ENCODE measurements at places on chromosomes 4 and X.
A peak's percentile ranks its signal among the peaks of the same experiment; 100 is the strongest.

GRCh38 chr4:5791654-5792053 lies 80.7 kb downstream of the EVC start:
- no peak for DNase-seq

DNA sequence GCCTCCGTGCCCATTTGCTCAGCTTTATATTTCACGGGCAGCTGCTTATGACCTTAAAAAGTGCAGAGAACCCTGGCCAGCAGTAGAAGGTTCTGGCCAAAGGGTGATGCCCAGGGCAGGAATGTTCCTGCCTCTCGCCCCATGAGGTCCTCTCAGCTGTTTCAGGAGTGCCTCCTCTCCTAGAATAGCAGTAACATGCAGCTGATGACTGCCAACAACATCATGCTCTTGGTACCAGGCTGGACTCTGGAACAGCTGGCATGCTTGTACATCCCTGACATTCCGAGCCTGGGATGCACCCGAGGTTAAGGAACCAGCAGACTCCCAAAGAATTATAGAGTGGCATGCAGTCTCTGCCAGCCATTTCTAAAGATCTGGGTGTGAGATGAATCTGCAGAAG lies 11.7 kb upstream of the TENM3 start:
- DNase-seq, result no peak

DNA sequence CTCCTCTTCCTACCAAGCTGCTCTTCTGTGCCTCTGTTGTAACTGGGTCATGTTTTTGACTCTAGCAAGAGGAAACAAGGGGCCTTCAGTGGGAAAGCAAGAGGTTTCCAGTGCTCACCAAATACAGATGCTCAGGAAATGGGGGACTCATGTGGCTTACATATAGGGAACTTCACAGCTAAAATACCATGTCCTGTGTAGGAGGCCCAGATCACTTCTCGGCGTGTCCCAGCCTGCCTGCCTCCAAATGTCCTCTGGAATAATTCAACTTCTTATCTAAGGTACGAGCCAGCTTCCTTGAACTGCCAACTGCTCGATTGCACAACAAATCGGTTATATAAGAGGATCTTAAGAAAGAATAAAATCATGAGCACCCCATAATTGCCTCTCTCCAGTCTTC lies 161.3 kb downstream of the KIT start:
- no peak for DNase-seq

- no peak for DNase-seq
Observed at GRCh38 chr4:118987959-118988634, 99.4 kb downstream of the SYNPO2 start.

GRCh38 chr4:78332976-78333375 lies 218.6 kb upstream of the ANXA3 start:
- DNase-seq, result no peak

DNA sequence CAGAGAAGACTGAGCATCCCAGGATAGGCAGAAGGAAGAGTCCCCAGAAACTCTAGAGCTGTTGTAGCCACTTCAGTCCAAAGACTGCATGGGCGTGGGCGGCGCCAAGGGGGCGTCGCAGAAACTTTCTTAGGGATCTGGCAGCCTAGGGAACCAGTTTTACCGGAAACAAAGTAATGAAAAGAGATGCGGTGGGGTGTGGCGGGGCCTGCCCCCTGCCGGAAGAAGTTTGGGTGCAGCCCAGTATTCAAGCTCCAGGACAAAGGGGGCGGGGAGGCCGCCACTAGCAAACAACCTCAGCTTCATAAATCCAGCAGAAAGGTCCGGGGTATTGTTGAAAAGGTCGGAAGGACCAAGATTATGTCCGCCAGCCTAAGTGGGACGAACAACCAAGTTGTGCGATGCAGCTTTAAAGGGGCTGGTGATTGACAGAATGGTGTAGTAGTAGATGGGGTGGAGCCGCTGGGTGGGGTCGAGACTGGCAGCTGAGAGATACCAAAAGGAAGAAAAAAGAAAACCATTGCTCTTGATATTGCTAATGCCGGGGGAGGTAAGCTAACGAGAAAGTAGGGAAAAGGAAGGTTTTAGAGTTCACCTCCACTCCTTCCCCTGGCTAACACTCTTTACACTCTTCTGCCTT lies 190.5 kb downstream of the RRAGB start:
- DNase-seq, result peak; percentile 6

DNA sequence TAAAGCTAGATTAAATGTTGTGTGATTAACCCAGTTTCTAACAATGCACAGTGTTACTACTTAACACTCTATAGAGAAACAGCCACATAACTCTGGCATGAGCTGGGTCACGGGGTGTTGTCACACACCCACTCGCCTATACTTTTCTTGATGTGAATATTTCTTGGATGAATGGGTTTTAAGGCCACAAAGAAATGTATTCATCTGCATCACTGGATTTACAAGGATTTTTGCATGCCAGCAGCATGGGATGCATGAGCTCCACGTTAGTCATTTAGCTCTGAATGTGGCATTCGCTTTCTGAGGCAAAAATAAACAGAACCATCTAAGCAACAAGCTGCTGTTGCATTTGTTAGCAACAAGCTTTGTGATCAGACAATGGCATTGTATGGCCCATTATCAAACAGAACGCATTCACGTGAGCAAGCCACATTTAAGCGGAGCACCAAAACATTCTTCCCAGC lies 89.7 kb downstream of the LRP2BP start:
- DNase-seq, result no peak

- no peak for DNase-seq
Observed at GRCh38 chr4:55949482-55949802, 697 bp downstream of the CEP135 start.

GRCh38 chr4:152258804-152259708 lies 276.8 kb downstream of the FBXW7 start:
- no peak for DNase-seq

DNA sequence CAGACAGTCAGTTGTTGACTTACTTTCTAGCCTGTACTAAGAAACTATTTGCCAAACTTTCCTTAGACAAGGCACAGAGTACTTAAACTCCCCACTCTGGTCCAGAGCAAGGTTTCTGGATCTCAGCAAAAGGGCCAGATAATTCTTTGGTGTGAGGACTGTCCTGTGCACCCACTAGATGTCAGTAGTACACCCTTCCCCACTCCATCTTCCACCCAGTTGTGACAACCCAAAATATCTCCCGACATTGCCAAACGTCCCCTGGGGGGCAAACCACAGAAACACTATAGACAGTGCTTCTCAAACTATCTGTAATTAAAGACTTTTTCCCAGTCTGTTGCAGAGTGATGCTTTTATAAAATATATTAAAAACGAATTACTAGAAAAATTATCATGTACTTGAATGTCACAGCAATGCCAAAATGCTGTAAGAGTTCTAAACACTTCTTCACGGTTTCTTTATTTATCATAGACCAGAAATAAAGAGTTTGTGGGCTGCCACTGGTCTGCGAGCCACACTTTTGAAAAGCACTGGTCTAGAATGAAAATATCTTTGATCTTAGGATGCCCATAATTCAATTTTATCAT lies 203.5 kb downstream of the PRDM5 start:
- DNase-seq, result no peak

DNA sequence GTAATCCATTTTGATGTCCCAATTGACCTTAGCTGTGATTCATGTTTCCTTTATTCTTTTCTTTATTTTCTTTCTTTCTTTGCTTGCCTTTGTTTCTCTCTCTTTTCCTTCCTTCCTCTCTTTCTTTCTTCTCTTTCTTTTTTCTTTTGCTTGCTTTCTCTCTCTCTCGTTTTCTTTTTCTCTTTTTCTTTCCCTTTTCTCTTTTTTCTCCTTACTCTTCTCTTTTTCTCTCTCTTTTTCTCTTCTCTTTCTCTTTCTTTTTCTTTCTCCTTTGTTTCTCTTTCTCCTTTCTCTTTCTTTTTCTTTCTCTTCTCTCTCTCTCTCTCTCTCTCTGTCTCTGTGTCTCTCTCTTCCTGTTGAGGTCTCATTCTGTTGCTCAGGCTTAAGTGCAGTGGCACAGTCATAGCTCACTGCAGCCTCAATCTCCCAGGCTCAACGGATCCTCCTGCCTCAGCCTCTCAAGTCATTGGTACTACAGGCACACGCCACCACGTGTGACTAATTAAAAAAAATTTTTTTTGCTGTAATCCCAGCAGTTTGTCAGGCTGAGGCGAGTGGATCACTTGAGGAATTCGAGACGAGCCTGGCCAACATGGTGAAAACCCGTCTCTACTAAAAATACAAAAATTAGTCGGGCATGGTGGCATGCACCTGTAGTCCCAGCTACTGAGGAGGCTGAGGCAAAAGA lies 8.0 kb upstream of the DHRSX start:
- DNase-seq, result no peak

GRCh38 chr4:169485086-169485485 lies 127.3 kb downstream of the NEK1 start:
- DNase-seq, result no peak

DNA sequence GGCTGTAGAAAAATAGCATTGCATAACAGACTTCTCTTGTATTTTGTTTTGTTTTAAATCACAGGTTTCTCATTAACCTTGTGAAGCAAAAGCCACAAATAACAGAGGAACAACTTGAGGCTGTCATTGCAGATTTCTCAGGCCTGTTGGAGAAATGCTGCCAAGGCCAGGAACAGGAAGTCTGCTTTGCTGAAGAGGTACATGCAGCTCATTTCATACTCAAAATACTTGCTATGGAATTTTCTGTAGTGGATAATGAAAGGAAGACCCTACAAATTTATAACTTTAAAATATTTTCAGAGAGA lies 17.6 kb downstream of the AFP start:
- no peak for DNase-seq

DNA sequence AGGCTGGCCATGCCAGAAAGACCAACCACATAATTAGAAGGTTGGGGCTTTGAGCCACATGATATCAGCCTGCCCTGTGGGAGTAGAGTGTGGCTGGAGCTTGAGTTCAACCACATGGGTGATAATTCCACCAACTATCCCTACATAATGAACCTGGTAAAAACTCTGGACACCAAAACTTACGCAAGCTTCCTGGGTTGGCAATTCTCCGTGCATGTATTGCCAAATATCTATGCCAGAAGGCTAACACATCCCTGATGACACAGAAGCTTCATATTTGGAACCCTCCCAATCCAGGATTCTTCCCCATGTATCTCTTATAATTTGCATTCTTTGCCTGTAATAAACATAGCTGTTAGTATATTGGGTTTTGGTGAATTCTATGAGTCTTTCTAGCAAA lies 68.2 kb downstream of the FUNDC1 start:
- no peak for DNase-seq

- peak; percentile 13 for DNase-seq
Observed at GRCh38 chr4:114598191-114599121, at the start of gene UGT8. TSS of gene UGT8 (plus strand) at chr4:114598807. CDS start at chr4:114622881, 24,074 bp downstream.

DNA sequence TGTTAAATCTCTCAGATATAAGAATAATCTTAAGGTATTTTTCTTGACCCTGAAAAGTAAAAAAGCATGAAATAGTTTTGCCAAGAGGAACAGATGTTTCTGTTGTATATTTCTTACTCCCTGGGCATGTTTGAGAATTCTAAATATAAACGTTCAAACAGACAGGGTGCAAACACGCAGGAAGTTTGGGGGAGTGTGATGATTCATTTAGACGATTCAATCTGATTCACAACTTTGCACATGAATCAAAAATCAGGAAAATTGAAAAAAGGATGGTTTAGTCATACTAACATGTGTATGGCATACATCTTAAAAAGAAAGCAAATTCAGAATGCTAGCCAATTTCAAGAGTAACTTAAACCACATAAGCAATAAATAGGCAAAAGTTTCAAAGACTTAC lies 340.3 kb upstream of the GRID2 start:
- no peak for DNase-seq

DNA sequence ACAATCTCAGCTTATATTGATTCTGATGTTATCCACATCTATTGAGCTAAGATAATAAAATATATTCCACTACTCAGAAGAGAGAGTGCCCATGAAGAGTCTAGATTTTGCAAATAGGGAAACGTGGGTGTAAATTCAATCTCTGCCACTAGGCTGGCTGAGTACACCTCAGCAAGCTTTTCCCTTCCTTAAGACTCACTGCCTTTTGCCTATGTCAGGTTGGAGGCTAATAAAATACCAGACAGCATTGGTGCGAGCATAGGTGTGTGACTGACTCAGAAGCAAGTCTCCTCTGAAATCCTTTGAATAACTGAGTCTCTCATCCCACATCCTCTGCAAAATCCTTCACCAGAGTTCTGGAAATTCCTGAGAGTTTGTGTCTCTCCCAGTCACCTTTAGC lies 405.4 kb upstream of the CPEB2 start:
- no peak for DNase-seq

DNA sequence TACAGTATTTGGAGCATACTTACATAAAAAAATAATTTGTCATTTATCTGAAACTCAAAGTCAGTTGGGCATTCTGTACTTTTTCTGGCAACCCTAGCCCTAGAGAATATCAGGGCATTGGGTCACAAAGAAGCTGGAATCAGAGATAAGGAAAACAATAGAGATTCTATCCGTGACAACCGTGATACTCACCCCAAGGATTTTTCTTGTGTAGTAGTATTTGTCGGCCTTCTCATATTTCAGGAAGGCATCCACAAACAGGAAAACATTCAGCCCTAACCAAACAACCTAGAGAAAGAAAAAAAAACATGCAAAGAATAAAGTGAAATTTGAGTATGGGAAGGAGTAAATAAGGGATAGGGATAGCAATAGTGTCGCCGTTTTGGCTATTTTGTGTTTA lies 3.6 kb downstream of the NOX1 start:
- DNase-seq, result no peak

DNA sequence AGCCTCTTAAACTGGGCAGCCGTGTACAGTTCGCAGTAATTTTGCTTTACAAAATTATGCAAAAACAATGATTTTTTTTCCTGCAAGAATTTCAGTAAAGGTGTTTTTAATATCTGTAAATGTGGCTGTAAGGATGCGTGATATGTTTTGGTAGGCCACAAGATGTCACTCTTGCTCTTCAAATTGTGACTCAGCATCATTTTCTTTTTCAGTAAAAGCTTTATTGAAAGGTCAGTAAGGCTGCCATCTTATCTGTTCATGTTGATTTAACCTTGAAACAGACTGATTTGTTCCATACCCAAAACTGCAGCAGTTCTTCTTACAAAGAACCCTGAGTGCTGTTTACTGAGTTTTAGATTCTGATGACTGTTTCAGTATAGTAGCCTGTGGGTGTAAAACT lies 39.9 kb downstream of the TXLNG start:
- no peak for DNase-seq

DNA sequence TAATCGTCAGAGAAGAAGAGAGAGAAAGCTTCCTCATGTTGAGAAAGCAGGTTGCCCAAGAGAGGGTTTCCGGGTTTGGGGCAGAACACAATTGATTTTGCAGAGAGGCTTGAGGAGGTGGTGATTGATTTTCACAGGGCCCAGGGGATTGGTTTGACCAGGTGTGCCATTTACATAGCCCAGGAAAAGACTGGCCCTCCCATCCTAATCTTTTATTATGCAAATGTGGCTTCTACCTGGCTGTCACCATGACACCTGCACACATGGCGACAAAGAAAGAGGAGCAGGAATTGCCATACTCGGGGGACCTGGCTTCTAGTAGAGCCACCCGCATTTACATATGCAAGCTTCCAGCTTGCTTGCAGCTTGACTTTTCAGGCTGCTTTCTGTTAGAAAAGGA lies 405.3 kb downstream of the PPP4R3C start:
- DNase-seq, result no peak

DNA sequence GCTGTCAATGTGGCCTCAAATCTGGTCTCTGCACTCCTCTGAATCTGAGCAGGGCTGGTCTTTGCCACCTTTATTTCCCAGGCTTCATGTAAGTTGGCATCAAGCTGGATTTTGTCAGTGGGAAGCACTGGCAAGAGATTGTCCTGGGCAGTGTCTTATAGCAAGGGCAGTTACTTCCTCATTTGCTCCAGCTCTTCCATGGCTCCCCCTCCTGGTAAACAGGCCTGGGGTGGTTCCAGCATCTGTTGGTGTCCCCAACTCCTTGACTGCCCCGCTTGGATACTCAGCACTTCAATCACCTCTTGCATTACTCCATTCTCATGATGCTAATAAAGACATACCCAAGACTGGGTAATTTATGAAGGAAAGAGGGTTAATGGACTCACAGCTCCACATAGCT lies 15.0 kb upstream of the REST start:
- no peak for DNase-seq
